ENCODE measurements at places on chromosomes 5 and 9. TPM values are rescaled to one million over a fixed set of nuclear protein-coding genes. Genes with fewer than 3 reads are reported as not detected.

- no peak for DNase-seq
These were observed 191.8 kb downstream of the PRR16 start for GRCh38 chr5:120655828-120656435.

DNA sequence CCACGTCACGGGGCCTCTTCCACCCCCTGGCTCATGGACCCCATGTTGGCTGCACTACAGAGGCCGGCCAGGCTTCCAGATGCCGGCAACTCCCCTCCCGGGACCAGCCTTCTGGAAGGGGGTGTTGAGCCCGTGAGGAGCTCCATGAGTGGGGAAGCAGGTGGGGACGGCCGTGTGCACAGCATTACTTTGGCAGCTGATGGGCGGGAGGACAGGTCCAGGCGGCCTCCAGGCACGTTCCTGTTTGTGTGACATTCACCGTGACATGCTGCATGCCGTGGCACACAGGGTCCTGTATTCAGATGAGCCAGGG is 29.1 kb upstream of the ABO start:
- no peak for DNase-seq

DNA sequence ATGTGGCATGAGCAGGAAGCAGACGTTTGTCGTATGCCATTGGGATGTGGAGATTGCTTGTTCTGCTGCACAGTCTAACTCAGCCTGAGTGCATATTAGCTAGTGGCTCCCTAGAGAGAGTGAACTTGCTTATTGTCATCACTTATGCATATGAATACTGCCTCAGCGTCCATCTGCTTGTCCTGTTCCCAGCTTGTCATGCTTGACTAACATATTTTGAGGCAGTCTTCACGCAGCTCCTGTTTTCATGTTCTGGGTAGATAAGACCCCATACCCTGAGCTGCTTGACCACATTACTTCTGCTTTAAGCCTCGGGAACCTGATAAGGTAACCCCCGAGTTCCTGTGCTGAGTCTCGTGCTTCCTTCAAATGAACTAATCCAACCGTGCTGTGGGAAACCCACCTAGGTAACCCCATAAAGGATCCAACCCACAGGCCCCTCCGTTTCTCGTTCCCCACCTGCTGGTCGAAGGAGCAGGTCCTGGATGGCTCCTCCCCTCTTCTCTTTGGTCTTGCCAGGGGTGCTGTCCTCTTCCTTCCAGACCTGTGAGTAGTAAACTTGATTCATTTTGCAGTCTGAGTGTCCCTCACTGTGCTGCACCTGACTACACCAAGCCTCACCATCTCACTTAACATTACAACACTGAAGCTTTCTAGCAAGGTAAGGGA is 25.0 kb downstream of the ANKRD33B start:
- DNase-seq: no peak

DNA sequence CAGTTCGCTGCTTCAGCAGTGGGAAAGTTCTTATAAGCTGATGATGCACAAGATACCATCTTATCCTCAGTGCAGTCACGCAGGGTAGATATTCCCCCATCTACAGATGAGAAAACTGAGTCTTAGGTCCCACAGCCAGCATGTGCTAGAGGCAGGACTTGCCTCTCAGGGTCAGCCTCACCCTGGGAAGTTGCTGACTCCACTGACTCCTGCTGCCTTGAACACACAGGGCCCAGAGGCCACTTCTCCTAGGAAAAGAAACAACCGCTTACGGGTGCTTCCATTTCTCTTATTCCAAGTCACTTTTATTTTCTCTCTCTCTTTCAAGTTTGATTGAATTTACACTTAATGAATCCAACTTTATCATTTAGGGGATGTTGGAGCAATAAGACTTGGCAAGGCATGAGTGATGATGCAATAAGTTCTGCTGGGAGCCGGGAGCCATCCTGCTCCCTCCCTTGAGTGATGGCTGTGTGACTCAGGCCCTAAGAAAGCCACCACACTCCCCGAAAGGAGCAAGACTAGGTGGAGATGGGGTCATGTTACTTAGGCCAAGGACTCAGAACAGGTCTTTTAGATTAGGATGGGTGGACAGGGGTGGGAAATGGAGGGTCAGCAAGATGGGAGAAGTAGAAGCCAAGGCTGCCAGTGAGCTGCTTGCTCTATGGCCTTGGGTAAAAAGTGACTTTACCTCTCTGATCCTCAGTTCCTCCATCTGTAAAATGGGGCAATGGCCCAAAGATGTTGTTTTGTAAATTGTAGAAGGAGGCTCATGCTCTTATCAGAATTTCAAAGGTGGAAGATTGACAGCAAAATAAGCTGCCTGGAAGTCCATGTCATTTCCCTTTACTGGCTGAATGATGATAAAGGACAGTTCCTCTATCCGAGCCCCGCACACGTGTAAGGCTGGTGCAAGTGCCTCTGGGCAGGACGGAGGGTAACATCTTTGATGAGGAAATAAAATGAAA is 67.4 kb upstream of the ZNF618 start:
- DNase-seq: no peak

MEGF10 gene
- polyA plus RNA-seq: not detected

- no peak for DNase-seq
These were observed 37.1 kb downstream of the DMRT2 start for GRCh38 chr9:1087120-1087881.

GRCh38 chr9:114261026-114261425 is 61.9 kb upstream of the ORM1 start:
- DNase-seq: no peak

- DNase-seq: no peak
These were observed 7.7 kb downstream of the FBP1 start for GRCh38 chr9:94631599-94631998.

DNA sequence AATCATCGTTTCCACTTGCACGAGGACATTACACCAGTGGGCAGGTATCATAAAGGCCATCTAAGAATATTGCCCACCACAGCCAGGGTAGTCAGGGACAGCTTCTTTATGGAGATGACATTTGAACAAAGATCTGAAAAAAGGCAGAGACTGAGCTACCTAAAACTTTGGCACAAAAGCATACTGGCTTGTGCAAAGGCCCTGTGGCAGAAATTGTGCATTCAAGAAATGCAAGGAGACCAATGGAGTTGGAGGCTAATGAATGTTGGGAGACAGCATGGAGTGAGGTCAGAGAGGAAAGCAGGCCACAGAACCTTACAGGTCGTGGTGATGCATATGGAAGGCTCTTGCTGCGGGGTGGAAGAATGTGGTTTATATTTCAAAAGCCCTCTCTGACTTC is 578.5 kb downstream of the BNC2 start:
- DNase-seq: no peak

OR2Y1 gene
- polyA plus RNA-seq: not detected

- DNase-seq: no peak
These were observed 6.9 kb downstream of the LHX3 start for GRCh38 chr9:136197930-136198604.

- no peak for DNase-seq
These were observed 158.6 kb downstream of the GLIS3 start for GRCh38 chr9:4141296-4141695.

HAVCR2 gene
- 130 TPM for polyA plus RNA-seq

- no peak for DNase-seq
These were observed 17.3 kb upstream of the FAM240B start for GRCh38 chr9:38737246-38737645.

- DNase-seq: no peak
These were observed 18.1 kb downstream of the OLFML2A start for GRCh38 chr9:124794902-124795491.

GRCh38 chr9:83521011-83521410 is 17.2 kb downstream of the FRMD3 start:
- no peak for DNase-seq

RHOBTB3 gene
- 25.7 TPM for polyA plus RNA-seq

MAMDC4 gene
- not detected for polyA plus RNA-seq

- DNase-seq: no peak
These were observed 4.8 kb downstream of the CCNI2 start for GRCh38 chr5:132751971-132752580.

LCN15 gene
- polyA plus RNA-seq: not detected

GRCh38 chr9:966870-967269 is 9.6 kb upstream of the DMRT3 start:
- no peak for DNase-seq

- no peak for DNase-seq
These were observed 41.5 kb downstream of the EDIL3 start for GRCh38 chr5:84343171-84343570.

All from immature natural killer cell (primary cell).